ENCODE measurements at places on chromosomes 11 and 22.

GRCh38 chr11:1827095-1827813 lies 7.5 kb upstream of the SYT8 start:
- DNase-seq: no peak

- DNase-seq: no peak
Observed at GRCh38 chr11:116122697-116123472, 618.7 kb upstream of the CADM1 start.

- DNase-seq: no peak
Observed at GRCh38 chr11:95327273-95327948, 96.4 kb upstream of the SESN3 start.

GRCh38 chr11:1943977-1944376 lies 3.2 kb upstream of the MRPL23 start:
- DNase-seq: no peak

DNA sequence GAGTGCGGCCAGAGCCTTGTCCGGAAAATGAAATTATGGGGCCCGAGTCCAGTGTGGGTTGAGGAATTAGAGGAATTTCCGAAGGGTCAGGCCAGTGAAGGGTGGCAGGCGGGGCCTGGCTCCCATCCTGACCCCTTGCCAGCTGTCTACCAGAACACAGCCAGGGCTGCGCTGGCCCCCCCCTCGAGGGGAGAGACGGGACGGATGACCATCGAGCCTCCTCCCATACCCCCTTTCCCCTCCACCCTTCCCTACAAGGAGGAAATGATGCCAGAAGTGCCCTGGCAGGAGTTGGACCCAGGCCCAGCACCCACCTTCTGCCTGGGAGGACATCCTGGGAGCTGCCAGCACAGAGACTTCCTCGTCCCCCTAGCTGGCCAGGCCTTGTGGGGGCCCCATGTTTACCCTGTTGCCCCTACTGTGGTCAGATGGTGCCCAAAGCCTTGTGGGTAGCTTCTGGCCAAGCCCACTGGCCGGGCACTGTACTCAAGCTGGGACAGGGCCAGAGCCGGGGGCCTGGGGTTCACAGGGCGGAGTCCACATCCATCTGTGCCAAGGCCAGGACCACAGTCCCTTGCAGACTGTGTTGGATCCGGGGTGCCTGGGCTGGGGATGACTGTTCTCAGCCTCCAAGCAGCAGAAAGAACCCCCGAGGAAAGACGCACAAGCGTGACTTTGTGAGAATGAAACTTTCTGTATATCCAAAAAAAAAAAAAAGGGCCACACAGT lies 20.8 kb downstream of the ARVCF start:
- no peak for DNase-seq

GRCh38 chr11:67542971-67543370 lies 19.7 kb upstream of the CABP2 start:
- no peak for DNase-seq

DNA sequence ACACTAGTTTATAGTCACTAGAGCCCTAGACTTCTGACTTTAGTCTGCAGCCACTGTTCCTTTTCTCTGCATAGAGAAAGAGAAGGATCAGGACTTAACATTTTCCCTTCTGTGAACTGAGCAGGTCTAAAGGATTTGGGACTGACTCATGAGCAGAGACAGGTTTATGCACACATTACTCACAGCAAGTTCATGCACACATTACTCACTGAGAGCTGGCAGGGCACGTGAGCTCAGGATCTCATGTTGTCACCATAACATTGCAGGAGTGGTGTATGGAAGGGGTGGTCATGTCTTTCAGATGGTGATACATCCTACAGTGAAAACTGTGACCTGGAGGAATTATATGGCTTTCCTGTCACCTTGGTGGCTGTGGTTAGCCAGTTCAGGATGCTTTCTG lies 56.4 kb downstream of the CEP164 start:
- no peak for DNase-seq

- no peak for DNase-seq
Observed at GRCh38 chr22:39988386-39989114, 6.2 kb upstream of the FAM83F start.

GRCh38 chr22:31346733-31347250 lies 646 bp upstream of the PATZ1 start:
- no peak for DNase-seq

DNA sequence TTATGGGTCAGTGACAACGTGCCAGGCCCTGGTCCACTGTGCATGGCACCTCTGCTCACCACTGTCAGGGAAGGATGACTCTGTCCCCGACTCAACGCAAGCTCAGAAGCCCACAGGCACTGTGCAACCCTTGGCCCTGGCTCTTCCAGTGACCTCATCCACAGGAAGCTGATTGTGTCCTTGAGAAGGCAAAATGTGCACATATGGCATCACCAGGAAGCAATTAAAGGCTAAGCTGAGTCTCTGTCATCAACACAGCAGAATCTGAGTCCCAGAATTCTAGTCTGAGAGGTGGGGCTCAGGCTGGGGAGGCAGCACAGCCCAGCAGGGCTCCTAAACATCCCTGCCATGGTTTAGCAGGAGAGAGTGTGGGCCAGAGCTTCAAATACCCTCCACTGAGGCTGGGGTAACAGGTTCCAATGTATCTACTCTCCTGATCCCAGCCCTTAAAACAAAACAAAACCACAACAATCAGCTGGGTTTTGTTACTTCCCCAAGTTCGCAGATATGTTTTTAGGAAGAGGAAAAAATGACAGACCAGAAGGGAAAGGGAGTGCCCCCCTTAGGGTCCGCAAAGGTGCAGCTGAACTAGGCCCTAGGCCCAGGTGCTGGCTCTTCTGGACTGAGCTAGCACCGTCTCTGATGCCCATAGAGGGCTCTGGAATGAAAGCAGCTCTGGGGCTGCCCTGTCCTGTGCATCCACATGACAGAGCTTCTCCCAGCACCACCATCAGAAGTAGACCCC lies 33.5 kb upstream of the GNAZ start:
- no peak for DNase-seq

DNA sequence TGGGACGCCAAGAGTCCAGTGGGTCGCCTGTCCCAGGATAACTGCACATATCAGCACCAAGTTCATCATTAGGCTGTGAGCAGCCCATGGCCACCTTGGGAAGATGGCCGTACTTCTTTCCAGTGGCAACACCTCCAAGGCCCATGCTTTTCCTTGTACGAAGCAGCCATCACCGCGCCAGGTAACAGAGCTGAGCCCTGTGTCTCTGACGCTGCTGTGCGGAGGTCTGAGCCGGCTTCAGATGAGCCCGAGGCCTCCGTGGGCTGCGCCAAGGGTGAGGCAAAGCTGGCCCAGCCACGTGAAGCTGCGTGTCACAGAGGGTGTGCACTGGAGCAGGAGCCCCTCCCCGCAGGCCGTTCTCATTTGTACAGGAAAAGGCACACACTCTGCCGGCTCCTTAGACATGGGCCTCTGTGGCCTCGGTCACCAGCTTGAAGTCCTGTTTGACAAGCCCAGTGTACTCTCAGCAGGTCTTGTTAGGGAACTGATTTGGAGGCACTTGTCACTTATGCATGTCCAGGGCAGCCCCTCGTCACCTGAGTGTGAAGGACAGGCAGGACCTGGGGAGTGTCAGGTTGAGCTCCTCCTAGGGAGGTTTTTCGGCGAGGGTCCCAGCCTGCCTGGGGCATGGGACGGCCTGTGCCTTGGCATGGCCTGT lies 401.5 kb downstream of the TBC1D22A start:
- no peak for DNase-seq

GRCh38 chr11:113603277-113604059 lies 102.6 kb downstream of the TMPRSS5 start:
- no peak for DNase-seq

- DNase-seq: no peak
Observed at GRCh38 chr11:125960771-125961170, 14.9 kb downstream of the VSIG10L2 start.
